Foreskin keratinocyte (primary cell): ENCODE measurements at places on chromosomes 3 and 15. TPM values are rescaled to one million over a fixed set of nuclear protein-coding genes. Genes with fewer than 3 reads are reported as not detected.

Gene IL12A
- 0.20 and 0.74 TPM in 2 replicates for total RNA-seq

Gene ERICH6
- not detected in 2 replicates for total RNA-seq

Gene ADAMTS7
- total RNA-seq = 0.49 and 1.0 TPM in 2 replicates

Gene TGM5
- not detected in 2 replicates for total RNA-seq

Gene SLC7A14
- 0.04 TPM in 1 of 2 replicates, not detected in the other for total RNA-seq

Gene TRAT1
- total RNA-seq = not detected in 2 replicates

Gene PLAAT1
- 0.14 and 0.21 TPM in 2 replicates for total RNA-seq

Gene CCR4
- total RNA-seq = not detected in 2 replicates

Gene ISY1
- total RNA-seq = 28.3 and 31.4 TPM in 2 replicates

Gene RETNLB
- total RNA-seq = not detected in 2 replicates

Gene RAB6B
- 0.41 and 0.42 TPM in 2 replicates for total RNA-seq

Gene CCR8
- total RNA-seq = not detected in 2 replicates

Gene RARRES1
- not detected in 2 replicates for total RNA-seq

Gene FSIP1
- 0.58 and 0.63 TPM in 2 replicates for total RNA-seq

Gene ATOSA
- 5.3 and 6.8 TPM in 2 replicates for total RNA-seq

Gene GOLGA8J
- total RNA-seq = 0.07 TPM in 1 of 2 replicates, not detected in the other

Gene CDHR4
- not detected in 2 replicates for total RNA-seq

Gene CTXN2
- not detected in 2 replicates for total RNA-seq

Gene ZBTB20
- 0.78 and 1.4 TPM in 2 replicates for total RNA-seq

Gene TIMMDC1
- total RNA-seq = 85.3 and 95.0 TPM in 2 replicates

Gene MORC1
- total RNA-seq = not detected in 2 replicates

Gene KIF15
- 11.7 and 15.0 TPM in 2 replicates for total RNA-seq

Gene ZNF80
- total RNA-seq = not detected in 2 replicates

Gene TLR9
- total RNA-seq = not detected in 2 replicates

Gene NDN
- 5.7 and 7.5 TPM in 2 replicates for total RNA-seq

Gene KNG1
- not detected in 2 replicates for total RNA-seq

Gene CHRNA7
- 0.48 and 0.53 TPM in 2 replicates for total RNA-seq

Gene C3orf85
- total RNA-seq = not detected in 2 replicates

Gene PLXNA1
- total RNA-seq = 76.1 and 82.6 TPM in 2 replicates

Gene FEZF2
- total RNA-seq = not detected in 2 replicates

Gene CEP97
- total RNA-seq = 11.1 and 12.0 TPM in 2 replicates

Gene VIPR1
- 2.8 and 3.2 TPM in 2 replicates for total RNA-seq

Gene LYZL4
- not detected in 2 replicates for total RNA-seq

Gene SLCO3A1
- 10.5 and 13.7 TPM in 2 replicates for total RNA-seq

Gene KCTD6
- 7.9 and 8.7 TPM in 2 replicates for total RNA-seq

Gene NRG4
- not detected in 2 replicates for total RNA-seq

Gene ISL2
- total RNA-seq = 0.27 and 1.6 TPM in 2 replicates

Gene GMPS
- 82.7 and 97.1 TPM in 2 replicates for total RNA-seq

Gene STRIT1
- total RNA-seq = not detected in 2 replicates

Gene CCK
- total RNA-seq = 1.4 and 3.0 TPM in 2 replicates

Gene C3orf20
- total RNA-seq = not detected in 2 replicates

Gene ZNF860
- total RNA-seq = 7.9 and 9.4 TPM in 2 replicates

Gene ITPKA
- total RNA-seq = 0.44 and 0.71 TPM in 2 replicates
